D721Med (cell line): ENCODE measurements at places on chromosomes 11 and 22.

DNA sequence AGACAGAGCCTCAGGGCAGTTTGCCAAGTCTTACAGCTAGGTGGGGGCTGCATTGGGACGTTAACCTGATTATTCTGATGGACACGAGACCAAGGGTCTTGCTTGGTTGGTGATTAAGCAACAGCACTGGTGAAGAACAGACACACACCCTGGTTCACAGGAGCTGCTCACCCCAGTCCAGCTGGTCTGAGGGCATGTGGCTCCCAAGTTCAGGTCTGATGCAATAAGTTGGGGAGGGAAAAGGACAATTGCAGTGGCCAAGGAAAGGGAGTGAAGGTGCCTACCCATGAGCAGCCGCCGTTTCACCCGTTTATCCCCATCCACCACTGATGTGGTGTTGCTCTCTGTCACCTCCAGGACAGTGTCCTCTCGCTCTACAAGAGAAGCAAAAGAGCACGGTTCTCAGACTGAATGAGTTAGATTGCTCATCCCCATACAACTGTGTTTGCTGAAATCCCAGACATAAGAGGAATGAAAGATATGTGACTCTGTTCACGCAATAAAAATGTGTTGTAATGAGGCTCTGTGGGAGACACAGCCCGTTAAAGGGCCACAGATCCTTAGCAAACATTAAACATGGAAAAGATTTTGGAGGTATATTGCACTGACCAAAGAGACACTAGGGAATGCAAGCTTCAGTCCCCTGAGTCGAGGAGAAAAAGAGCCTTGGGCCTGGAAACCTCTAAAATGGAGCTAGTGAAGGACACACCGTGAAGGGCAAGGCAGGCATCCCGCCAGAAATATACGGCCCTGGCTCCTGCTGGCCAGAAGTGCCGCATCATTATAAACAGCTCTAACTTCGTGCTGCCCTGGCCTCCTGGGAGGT, 25.6 kb downstream of the SCUBE2 start:
- no peak for DNase-seq

DNA sequence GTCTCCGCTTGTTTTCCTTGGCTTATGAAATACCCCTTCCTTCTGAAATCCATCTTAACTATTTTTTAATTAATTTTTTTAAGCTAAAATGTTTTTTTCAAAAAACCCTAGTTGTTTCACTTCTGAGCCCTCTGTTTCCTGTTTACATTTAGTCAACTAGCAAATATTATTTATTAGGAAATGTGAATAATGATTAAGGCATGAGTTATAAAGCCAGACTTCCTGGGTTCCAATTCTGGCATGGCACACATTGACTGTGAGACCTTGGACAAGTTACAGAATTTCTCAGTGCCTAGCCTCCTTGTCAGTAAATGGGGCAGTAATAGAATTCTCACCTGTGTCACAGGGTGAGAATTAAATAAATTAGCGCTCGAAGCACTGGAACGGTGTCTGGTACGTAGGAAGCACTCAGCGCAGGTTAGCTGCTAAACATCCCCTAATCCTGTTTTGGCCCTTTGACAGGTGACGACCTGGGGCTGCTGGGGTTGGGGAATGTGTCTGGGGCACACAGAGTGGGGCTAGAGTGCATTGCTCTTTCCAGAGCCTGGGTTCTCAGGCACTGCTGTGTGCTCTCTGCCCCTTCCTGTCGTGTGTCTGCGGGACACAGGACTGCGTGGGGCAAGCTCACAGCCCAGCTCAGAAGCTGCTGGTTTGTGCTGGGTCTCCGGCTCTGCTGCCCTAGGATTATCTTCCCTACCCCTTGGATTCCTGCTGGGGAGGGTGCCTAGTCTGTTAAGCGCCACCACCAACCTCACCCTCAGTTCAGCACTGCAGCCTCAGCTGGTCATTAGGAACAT, 13.1 kb downstream of the PANX1 start:
- DNase-seq, result no peak

DNA sequence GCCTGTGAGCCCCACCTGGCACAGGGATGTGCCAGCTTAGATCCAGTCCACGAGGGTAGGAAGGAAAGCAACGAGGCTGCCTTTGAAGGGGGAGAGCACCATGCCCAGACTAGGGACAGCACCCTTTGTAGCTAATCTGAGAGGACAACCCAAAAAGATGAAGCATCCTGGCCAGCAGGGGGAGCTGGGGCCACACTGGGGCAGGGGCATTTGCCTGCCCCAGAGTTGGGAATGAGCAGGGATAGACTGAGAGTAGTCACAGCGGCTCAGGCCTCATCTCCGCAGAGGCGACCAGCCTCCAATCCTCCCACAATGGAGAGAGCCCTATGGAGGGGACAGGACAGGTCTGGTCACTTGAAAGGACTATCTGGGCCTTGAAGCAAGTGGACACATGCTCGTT, 16.4 kb downstream of the LMO1 start:
- DNase-seq, result no peak

GRCh38 chr11:29321293-29322132, 695.3 kb downstream of the KCNA4 start:
- no peak for DNase-seq

DNA sequence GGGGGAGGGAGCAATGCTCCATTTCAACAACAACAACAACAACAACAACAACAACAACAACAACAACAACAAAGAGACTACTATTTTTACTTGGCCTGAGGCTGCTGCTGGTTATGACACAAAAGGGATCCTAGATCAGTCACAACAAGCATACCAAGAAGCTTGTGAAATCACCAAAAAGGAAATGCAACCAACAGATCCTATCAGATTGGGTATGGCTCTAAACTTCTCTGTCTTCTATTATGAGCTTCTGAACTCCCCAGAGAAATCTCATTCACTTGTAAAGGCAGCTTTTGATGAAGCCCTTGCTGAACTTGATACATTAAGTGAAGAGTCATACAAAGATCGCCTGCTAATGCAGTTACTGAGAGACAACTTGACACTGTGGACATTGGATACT, 10.5 kb upstream of the MS4A2 start:
- no peak for DNase-seq

GRCh38 chr11:9905501-9905951, 241.6 kb downstream of the SWAP70 start:
- no peak for DNase-seq

GRCh38 chr22:37077802-37078448, 26.4 kb downstream of the KCTD17 start:
- DNase-seq, result peak; percentile 56

GRCh38 chr11:86954269-86955110, 705 bp downstream of the FZD4 start:
- DNase-seq, result no peak

DNA sequence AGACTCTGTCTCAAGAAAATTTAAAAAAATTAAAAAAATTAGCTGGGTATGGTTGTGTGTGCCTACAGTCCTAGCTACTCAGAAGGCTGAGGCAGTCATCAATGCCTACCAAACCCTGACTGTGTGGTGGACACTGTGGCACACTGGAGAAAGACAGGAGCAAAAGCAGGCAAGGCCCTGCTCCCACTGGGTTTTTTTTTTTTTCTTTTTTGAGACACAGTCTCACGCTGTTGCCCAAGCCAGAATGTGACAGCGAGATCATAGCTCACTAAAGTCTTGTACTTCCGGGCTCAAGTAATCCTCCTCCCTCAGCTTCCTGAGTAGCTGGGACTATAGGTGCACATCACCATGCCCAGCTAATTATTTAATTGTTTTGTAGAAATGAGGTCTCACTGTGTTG, 4.6 kb downstream of the NEFH start:
- DNase-seq, result no peak

DNA sequence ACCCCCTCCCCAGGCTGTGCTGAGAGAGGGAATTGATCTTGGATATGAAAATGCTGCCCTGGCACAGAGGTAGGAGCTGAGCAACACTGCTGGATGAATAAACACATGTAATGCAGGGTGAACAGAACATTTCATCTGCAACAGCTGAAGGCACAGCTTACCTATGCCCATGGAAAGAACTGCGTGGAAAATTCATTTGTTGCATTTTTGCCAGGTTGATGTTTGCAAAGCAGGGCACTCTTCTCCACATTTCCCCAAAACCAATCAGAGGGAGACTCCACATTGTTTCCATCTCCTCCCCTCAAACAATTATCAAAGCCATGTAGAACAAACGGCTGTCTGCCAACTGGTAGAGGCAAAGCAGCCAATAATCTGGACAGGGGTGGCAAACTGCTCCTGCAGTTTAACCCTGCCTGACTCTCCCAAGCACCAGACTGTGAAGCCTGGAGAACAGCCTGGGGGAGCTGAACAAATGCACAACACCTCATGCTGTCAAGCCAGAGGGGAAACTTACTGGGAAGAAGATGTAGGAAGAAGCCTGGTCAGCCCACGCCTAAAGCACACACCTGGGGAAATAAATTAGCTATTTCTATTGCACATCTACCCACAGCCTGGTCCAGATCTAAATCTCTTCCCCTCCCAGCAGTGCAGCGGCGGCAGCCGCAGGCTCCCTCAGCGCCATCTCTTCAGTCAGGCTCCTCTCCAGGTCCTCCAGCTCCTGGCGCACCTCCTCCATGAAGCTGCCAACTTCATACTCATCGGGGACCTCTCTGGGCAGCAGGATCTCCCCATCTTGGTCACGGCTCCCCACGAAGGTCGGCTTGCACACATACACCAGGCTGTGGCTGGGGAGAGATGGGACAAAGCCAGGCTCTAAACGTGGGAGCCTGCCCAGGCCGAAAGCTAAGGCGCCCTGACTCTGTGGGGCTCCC, 44.3 kb downstream of the DKK3 start:
- DNase-seq, result no peak

DNA sequence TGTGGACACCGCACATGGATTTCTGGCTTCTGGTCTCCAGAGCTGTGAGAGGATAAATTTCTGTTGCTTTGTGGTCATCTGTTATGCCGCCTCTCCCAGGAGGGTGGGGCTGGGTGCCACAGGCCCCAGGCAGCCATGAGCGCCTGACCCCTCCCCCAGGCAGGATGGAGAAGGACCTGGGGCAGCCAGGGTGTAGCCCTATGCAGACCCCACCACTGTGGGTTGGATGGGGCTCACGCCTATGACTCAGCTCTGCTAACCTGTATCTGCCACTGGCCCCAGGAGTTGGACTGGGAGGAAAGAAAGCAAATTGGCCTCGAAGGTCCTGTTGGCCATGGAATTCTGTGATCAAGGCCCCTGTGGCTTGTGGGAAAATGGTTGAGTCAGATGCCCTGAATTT, 1351.1 kb downstream of the BRD1 start:
- DNase-seq, result no peak

DNA sequence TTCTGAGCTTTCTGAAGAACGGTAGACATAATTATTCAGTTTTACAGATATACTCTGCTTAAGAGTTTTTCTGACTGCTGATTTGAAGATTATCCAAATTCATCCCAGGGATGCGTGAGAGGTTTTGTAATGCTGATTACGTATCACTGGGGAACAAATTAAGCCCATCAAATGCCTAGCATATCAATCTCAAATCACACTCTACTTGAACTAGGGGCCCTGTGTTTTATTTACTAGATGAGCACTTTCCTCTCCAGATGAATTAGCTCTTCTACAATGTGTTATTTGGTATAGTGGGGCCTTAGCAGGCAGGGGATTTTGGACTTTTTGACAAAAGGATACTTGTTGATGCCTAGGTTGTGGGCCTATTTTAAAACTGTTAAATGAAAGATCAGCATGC, 177.9 kb downstream of the JRKL start:
- no peak for DNase-seq

- DNase-seq, result no peak
Measured at GRCh38 chr11:107996006-107996776, 12.5 kb upstream of the CUL5 start.

GRCh38 chr11:88303037-88303436, 34.5 kb downstream of the CTSC start:
- no peak for DNase-seq

- DNase-seq, result no peak
Measured at GRCh38 chr11:103714246-103714645, 322.2 kb upstream of the DDI1 start.

DNA sequence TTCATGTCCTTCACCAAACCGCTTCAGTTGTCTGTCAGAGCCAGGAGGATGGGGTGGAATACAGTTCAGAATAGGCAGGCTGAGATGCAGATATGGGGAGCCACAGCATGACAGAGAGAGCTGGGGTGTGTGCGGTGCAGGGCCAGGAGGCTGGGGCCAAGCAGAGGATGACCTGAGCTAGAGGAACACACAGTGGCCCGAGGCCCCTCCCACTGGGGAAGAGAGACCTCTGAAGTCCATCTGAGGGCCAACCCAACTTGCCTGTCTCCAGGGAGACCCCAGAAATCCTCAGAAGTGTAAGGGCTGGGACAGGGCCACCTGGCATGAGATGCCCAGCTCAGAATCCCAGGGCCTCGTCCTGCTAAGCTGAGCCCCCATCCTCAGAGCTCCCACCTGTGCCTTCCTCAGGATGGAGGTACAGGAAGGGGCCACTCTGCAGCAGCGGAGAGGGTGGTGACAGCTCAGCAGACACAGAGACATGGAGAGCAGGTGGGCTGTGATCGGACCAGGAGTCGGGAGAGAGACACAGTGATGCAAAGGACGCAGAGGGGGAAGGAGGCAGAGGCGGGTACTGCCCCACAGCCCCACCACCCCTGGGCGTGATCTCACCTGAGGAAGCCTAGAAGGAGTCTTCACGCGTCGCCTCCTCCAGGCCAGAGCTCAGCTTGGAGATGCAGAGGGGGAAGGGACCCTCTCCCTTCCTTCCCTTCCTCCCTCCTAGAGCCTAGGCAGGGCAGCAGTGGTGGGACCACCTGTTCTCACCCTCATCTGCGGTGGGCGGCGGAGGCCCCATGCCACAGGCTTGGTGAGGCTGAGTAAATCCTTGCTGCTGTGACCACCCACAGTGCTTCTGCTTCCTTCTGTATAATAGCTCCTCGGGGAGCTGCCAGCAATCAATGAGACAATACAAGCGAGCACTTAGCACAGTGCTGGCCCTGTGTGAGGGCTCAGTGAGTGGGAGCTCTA, 9.1 kb upstream of the TUB start:
- DNase-seq, result no peak

GRCh38 chr11:93654226-93654625, 7.3 kb upstream of the CEP295 start:
- DNase-seq, result no peak

DNA sequence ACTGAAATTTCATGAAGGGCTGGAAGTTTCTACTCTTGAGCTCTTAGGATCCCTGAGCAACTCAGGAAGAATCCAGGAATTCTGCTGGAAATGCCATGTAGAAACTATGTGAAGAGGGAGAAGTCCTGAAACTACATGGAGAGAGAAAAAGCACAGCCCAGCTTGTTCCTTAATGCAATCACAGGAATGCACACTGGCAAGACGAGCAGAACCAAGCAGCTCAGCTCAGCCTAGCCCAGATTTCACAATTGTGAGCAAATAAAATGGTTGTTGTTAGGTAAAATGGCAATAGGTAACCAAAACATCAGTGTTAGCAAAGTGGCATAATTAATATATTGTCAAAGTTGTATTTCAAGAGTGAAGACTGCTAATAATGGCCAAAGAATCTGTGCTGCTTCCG, 28.1 kb downstream of the ZNF214 start:
- DNase-seq, result no peak

GRCh38 chr11:42923651-42924050, 388.1 kb upstream of the API5 start:
- no peak for DNase-seq

- DNase-seq, result peak; percentile 28
Measured at GRCh38 chr11:12008790-12009616, 577 bp upstream of the DKK3 start.
